Activated CD4-positive, alpha-beta T cell treated with anti-CD3 and anti-CD28 coated beads, Interleukin-2, amount 50 U/mL, for 48 hours (primary cell): ENCODE measurements at places on chromosomes 3 and 15.

GRCh38 chr3:155303540-155304097 is 10.1 kb upstream of the STRIT1 start:
- DNase-seq, result no peak

DNA sequence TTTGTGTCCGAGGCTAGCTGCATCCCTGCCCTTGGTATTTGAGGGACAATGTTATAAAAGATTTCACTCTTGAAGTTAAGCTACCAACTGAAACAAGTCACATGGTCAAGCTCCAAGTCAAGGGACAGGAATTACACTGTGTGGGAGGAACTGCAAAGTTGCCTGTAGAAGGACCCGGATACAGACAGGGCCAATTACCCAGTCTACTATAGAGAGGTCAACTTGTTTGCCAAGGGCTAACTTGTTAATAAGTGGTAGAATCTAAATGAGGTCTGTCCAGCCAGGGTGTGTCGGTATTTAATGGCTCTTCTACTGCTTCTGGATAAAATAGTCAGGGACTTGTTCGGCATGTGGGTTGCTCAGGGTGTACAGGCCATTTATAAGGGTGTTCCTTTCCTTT is 55.7 kb downstream of the PTPRG start:
- no peak for DNase-seq

GRCh38 chr15:71294911-71295602 is 179.8 kb downstream of the THSD4 start:
- no peak for DNase-seq

GRCh38 chr3:61299343-61300005 is 48.2 kb upstream of the FHIT start:
- DNase-seq, result no peak

DNA sequence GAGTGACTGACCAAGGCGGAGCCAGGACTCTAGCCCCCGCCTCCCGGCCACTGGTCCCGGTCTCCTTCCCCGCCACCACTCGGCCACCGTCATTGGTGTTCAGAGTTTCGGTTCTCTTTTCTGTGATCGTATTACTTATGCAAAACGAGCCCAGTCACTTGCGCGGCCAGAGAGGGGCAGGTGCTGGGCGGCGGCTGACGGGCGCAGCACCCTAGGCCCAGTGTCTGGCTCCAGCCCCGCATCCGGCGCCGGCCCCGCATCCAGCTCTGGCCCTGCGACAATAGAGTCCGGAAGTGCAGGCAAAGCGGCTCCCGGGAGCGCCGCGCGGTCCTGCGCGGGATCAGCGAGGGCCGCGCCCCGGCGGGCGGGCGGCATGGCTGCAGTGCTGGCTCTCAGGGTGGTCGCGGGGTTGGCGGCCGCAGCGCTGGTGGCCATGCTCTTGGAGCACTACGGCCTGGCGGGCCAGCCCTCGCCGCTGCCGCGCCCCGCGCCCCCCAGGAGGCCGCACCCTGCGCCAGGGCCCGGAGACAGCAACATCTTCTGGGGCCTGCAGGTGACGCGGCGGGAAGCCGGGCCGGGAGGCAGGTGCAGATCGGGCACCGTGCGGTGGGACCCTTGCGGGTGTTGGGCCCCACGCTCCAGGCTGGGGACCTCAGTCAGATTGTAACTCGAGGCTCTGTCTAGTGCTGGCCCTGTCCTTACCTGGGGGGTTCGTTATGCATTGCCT is at the start of gene TMEM62:
Gene TMEM62 (plus strand): TSS at position 157 of the 727 bp plus-strand sequence. CDS start 217 bp downstream, at position 374.
- peak; percentile 78 for DNase-seq

GRCh38 chr3:79902151-79902550 is 134.4 kb upstream of the ROBO1 start:
- no peak for DNase-seq

GRCh38 chr3:125318871-125319270 is 56.3 kb downstream of the ZNF148 start:
- no peak for DNase-seq

GRCh38 chr3:127461286-127461910 is 129.1 kb downstream of the TPRA1 start:
- no peak for DNase-seq

GRCh38 chr15:81191701-81192100 is 5.0 kb upstream of the IL16 start:
- DNase-seq, result no peak

DNA sequence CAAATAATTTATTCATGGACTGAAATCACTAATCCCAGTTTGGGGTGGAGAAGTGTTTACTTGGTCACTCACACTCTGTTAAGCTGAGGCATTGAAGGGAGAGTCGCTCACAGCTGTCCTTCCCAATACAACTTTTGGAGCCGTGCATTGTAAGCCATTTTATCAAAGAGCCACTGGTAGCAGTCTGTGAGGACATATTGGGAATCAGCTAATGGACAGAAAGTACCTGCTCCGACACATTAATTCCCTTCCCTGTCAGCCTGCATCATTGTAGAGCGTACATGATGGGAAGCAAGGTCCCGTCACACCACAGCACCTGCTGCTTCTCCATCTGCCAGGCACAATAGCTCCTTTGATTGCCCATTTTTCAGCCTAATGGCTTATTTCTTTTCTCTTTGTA is 643.2 kb downstream of the SQOR start:
- no peak for DNase-seq

DNA sequence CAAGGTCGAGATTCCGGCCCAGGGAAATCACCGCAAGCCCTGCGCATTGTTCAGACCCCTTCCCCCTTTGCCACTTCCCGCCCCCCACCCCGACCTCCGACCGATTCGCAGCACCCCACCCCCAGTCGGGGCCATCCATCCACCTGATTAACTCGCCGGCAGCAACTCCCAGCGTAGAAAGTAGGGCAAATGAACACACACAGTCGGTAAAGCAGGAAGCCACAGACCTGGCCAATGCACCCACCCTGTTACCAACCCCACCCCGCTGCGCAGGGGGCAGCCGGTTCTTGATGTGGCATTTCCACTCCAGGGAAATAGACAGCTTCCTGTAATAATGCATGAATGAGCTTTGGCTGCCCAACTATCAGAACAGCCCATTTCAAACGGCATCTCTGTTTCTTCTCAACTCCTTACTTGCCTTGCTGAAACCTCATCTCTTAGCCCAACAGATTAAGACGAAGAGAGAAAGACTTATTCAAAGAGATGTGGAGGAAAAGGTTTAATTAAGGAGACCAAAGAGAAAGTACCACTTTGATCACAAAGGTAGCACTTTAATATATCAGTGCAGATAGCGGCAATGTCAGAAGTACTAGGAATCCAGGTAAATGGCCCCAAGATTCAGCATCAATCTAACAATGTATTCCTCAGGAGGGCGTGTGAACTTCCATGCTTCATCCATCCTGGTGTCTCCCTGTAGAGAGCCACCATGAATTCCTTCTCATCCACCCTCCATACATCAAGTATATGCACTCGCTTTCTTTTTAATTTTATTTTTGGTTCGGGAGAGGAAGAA is 1.9 kb downstream of the TNIK start:
- peak; percentile 37 for DNase-seq

DNA sequence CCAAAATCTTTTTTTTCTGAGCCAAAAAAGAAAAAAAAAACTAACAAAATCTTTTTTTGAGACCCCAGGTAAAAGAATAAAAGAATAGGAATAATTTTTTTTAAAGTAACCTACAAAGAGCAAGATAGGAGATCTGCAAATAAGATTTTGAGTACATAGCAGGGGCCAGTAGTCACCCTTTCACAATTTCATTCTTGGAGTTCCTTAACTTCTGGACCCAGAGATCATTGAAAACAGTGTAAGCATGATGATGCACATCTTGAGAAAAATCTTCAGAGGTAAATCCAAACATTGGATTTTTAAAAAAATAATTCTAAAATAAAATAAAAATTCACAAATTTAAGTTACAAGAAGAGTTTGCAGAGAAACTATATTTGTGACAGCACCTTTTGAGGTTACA is 18.8 kb downstream of the TFRC start:
- no peak for DNase-seq

GRCh38 chr15:85318048-85318731 is 62.2 kb upstream of the AKAP13 start:
- DNase-seq, result no peak

- no peak for DNase-seq
These were observed 59.4 kb downstream of the MECOM start for GRCh38 chr3:169604118-169604517.

DNA sequence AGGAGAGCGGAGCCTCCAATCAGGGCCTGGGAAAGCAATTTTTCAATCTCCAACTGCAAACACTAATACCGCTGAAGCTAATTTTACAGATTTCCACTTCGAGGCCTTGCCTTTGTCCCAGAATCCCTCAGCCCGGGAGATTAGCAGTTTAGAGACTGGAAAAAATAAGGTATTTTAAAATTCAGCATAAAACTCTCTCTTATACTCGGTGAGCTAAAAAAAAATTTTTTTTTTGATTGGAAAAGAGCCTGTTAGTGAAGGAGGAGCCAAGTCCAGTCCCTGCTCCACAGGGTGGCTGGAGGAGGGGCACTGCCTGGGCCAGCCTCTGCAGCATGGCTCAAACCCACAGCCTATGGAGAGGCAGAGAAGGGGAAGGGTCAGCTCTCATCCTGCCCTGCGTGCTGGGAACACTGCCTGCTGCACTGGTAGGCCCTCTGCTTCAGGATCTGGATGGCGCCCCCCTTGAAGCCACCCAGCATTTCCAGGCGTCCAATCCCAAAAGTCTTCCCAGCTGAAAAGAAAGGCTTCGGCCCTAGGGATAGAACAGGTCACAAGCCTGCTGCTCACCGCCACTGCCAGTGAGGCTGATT is 48.9 kb downstream of the CACNA2D2 start:
- no peak for DNase-seq

GRCh38 chr3:72163809-72164634 is 379.1 kb upstream of the PROK2 start:
- no peak for DNase-seq

GRCh38 chr3:100125161-100125938 is 11.0 kb upstream of the FILIP1L start:
- no peak for DNase-seq

DNA sequence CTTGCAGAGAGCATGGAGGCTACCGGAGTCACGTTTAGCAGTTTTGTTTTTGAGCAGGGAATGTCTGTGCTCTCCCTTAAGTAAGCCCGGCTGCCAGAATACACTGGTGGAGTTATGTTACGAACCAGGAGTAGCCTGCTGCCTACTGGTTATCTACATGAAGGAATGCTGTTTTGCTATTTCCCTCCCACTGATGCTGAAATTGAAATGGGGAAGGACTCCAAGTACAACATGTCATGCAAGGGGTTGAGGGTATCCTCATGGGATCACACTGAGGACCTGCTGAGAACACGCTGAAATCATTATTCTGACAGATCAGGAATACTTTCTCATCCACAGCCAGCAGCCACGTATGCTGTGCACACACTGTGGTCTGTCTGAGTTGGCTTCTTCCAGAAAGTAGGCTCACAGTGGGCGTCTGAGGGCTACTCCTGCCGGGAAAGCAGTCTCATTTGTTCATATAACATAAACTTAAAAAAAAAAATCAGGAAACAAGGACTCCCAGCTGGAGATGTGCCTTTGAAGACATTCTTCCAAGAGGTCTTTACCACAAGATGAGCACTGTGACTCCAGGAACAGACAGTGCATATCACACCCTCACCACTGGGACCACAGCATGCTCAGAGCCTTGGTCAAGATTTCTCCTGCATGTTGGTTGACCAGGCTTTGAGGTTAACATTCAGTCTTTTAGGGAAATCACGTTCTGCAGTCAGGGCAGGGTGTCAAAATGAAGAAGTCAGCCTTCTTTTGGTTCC is 300.4 kb upstream of the RASGRP1 start:
- DNase-seq, result no peak

DNA sequence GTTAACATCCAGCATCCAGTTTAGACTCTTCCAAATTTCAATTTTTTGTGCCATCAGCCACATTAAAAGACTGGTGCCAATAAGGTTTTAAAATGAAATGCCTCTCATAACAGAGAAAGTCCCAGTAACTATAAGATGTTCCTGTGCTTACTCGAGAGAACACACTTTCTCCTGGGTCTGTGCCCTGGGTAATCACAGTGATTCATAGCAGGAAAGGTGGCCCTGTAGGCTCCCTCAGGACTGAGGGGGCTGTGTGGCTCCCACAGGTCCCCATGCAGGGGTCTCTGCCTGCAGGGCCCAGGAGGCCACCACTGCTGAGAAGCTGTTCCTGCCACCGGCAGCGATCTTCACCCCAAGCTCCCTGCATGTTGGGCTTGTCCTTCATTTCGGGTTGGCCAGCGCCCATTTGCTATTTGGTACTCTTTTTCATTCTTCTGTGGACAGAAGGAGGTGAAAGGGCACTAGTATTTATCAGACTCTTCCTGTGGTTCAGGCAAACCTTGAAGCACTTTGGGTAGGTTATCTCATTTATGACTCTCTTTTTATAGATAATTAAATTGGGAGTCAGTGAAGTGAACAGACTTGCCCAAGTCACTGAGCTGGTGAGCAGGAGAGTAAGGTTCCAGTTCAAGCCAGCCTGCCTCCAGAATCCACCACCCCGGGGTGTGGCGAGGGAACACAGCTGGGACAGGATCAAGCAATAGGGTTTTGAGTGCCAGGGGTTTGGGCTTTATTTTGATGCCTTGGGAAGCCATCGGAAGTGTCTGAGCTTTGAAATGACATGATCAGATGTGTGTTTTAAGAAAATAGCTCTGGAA is 44.2 kb upstream of the PLXNA1 start:
- DNase-seq, result no peak

DNA sequence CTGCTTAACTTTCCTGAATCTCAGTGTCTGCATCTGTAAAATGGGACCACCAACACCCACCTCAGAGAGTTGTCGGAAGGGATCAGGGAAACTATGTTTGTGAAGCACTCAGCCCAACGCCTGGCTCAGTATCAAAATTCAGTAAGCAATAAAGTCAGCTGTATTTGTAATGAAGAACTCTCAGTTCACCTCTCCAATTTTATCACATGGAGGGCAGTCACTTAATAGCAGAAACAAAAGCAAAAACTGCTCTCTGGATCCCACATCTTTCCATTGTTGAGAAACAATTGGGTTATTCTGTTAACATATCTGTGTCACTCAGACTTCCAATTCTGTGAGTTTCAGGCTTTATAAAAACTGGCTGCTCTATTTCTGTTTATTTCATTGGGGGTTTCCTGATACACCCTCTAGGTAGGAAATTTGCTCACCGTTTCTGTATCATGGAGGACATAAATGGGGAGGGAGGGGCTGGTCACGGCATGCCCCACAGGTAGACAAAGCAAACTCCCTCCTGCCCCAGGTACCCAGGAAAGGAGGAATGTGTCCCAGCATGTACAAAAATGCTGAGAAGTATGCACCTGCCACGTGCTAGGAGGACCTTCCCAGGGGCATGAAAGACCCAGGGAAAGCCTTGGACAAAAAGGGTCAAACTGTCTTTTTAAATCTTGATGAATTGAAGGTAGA is 81.4 kb upstream of the LMOD3 start:
- DNase-seq, result no peak
